Panc1 (cell line): ENCODE measurements at places on chromosomes 5 and 9.

- no peak for DNase-seq
Measured at GRCh38 chr9:343773-344172, 129.1 kb downstream of the DOCK8 start.

DNA sequence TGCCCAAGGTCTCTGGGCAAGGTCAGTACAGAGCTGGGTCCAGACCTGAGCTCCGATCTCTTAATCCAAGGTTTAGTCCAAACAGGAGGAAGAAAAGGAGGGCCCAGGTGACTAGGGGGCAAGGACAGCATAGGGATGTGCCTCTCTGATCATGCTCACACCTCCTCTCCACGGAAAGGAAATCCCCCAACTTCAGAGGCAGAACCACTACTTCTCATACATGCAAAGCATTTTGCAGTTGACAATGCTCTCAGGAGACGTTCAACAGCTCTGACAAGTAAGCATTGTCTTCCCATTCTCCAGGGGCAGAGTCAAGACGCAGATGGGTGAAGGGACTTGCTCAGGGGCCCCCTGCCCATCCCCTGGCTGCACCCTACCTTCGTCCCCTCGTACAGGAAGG, 8.7 kb upstream of the CORO2A start:
- DNase-seq, result no peak

DNA sequence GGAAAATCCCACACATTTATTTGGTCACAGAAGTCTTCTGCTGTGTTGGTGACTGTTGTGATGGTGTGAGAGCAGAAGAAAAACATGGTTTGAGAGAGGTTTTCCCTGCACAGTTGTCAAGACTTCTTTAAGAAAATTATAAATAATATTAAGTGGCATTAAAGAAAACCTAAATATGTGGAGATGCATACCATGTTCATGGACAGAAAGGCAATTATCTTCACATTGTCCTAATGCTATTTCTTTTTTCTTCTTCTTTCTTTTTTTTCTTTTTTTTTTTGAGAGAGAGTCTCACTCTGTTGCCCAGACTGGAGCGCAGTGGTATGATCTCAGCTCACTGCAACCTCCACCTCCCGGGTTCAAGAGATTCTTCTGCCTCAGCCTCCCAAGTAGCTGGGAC, 24.3 kb upstream of the ERGIC1 start:
- DNase-seq, result no peak

DNA sequence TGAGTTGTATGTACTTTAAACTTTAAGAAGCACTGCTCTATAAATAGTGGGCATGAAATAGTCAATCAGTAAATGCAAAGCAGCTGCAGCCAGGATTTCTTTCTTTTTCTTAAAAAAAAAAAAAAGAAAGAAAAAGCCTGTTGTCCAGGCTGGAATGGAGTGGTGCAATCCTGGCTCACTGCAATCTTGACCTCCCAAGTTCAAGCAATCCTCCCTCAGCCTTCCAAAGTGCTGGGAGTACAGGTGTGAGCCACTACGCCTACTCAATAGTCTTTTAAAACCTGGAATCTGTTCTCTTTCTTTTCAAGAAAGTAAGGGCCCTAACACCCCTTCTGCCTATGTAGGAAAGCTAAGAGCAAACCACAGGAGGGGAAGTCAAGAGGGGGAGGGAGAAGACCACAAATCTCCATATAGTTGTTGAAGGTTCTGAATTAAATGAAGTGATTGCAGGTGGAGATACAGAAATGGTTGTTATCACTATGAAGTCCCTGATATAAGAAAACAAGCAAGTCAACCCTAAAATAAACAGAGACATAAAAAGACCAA, 20.6 kb upstream of the TPD52L3 start:
- DNase-seq, result no peak

GRCh38 chr9:100449420-100449819, 22.5 kb downstream of the MSANTD3 start:
- no peak for DNase-seq

DNA sequence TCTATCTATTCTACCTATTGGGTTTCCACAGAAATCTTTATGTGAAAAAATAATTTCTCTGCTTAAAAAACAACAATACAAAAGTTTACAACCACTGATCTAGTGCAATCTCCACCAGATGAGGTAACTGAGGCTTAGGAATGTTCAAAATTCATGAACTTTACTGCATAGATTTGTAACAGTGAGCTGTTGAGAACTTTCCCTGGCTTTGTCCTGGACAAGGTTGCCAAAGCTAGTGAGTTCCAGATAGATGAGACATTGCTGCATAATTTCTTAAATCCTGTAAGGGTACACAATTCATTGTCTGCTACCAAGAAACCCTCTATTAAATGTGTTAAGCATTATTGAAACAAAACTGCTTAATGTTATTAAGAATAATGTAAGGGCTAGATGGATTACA, 102.7 kb downstream of the OSMR start:
- DNase-seq, result no peak

- no peak for DNase-seq
Measured at GRCh38 chr9:2889023-2889422, 45.1 kb upstream of the PUM3 start.

- DNase-seq, result no peak
Measured at GRCh38 chr5:130541617-130542221, 623.3 kb downstream of the HINT1 start.

DNA sequence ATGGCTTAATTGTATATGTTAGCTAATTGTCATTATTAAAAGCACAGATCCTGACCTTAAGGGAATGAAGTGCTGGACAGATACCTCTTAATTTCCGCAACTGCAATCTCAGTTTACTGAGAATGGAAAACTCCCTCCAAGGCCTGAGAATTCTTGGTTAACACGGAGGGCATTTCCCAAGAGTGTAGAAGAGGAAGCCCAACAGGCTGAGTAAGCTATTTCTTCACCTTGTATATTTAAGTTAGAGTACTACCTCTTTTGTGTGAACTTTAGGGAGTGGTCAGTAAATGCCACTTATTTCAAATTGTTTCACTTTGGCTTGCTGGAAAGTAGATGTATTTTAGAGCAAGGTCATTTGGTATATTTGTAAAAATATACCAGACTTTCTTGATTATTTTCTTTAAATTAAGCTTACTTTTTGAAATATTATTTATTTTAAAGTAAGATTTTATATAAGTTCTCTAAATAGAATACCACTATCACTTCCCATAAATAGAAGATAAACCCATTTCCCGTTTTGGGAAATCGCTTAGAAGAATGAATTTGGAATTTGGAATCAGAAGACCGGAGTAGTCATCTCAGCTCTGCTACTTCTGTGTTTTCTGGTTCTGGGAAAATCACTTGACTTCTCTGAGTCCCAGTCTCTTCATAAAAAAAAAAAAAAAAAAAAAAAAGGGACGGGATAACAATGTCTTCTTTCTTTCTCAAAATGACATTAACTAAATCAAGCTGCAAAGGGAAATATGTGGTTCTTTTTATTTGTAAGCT, 26.0 kb upstream of the C9orf72 start:
- DNase-seq, result no peak

DNA sequence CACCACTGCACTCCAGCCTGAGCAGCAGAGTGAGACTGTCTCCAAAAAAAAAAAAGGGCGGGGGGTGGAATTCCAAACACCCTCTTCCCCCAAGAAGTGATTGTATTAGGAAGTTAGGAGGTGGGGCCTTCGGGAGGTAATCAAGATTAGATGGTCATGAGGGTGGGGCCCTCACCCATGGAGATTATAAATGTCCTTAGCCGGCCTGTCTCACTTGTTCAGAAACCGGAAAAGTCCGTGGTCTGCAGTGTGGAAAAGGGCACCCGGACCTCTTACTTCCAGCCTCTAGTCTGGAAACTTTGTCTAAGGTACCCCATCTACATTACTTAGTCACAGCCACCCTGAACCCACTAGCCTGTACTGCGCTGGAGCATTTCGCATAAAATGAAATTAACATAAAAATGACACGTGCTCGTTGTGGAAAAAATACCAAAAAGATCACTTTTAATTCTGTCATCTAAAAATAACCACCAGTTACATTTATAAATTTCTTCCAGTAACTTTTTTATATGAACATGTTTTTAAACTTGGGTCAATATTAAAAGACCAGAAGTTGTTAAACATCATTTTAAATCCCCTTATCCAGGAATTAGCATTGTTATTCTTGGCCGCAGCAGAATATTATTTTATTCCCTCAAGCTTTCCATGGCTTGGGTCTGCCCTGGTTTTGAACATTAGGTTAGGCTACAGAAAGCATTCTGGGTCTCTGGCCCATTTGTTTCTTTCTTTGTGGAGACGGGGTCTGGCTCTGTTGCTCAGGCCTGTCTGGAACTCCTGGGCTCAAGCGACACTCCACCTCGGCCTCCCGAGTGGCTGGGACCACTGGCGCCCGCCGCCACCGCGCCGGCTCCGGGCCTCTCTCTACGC, 1.2 kb upstream of the CKS2 start:
- no peak for DNase-seq

GRCh38 chr9:21311889-21312288, 6.8 kb upstream of the IFNA5 start:
- no peak for DNase-seq

- no peak for DNase-seq
Measured at GRCh38 chr5:56494300-56494731, 261.2 kb upstream of the ANKRD55 start.

DNA sequence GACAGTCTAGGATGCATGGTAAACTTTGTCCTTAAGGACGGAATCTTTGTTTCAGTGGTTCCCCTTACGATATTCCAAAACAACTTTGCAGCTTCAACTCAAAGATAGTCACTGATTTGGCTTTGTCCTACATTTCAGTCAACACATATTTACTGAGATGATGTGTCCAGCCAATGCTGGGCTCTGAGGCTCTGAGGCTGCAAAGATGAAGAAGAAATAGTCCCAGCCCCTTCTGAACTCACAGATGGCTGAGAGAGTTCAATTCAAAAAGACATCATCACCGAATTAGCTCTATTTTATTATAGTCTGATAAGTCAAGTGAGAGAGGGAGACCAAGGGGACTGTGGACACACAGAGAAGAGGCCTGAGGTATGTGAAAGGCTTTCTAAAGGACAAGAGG, 544.0 kb downstream of the ACTL7B start:
- DNase-seq, result no peak

- no peak for DNase-seq
Measured at GRCh38 chr9:84303061-84303460, 37.5 kb downstream of the SLC28A3 start.

GRCh38 chr5:82332064-82332855, 54.1 kb upstream of the RPS23 start:
- DNase-seq, result no peak

GRCh38 chr5:144100702-144101101, 69.8 kb downstream of the YIPF5 start:
- no peak for DNase-seq

DNA sequence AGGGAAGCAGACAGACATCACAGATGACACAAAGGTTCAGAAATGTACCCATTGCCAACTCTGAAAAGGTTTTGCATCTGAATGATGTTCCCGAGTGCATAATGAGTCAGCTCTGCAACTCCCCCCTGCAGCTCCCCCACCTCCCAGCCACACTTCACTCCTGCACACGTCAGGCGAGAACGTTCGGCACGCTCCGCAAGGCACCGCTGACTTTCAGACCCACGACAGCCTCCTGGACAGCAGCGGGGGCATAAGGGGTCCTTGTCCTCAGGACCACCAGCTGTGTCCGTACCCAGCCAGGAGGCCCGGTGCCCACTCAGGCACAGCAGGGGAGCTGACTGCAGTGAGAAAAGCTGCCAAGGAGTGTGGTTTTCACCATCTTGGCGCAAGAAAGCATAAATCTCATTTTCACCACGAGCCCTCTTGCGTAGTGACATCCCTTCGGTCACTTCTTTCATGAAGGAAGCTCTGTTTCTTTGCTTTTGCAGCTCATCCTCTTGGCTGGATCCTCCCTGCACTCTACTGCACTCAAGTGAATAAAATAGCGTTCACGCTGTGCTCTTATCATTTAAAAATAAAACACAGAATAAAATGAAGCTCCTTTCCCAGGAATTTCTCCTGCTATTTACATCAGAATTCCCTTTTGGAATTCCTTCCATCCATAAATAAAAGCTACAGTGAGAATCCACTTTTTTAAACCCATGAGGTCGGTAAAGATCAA, 9.9 kb downstream of the GFPT2 start:
- no peak for DNase-seq

GRCh38 chr5:156329171-156329611, 2.2 kb downstream of the SGCD start:
- no peak for DNase-seq

DNA sequence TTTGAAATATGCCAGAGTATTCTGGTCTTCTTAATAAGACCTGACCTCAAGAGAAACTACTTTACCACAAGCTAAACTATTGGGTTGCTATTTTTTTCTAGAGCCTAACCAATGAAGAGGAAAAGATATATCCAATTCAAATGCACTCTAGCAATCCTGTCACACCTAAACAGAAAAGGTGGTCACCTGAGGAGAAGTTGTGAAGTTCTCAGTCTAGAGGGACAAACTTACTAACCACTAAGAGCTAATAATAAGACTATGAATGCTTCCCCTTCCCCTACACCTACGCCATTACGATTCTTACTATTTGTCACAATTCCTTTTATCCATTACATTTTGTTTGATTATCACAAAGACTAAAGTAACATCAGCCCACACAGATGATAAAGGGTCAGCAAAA, 29.7 kb downstream of the RLN2 start:
- no peak for DNase-seq

DNA sequence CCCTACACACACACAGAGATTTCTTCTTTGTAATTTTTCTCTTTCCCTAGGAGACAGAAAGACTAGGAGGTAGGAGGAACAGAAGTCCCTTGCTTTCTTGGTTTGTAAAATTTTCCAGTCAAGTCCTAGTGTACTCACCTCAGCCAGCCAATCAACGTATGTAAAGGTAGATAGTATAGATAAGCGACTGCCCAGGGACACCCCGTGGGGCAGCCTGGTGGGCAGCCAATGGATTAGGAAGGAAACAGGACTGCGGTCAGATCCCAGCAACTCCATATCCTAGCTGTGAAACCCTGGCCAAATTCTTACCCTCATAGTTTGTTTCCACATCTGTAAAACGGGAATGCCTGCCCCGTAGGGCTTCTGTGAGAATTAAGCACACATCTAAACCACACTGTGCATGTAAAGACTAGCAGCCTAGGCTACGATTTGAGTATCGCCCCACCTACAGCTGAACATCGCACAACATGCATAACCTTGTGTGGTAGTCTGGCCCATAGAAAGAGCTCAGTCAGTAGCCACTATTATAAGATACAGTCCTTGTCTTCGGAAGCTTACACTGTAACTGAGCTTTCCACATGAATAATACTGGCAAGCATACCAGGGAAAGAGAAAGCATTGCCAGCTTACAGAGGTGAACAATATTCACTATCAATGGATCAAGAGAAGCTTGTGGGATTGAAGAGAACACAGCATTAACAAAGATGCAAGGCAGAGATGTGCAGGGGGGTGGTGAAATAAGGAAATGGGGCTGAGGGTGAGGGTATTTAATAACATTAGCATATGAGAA, 353.4 kb upstream of the PANK3 start:
- no peak for DNase-seq

GRCh38 chr5:139966856-139967255, 76.2 kb downstream of the NRG2 start:
- DNase-seq, result no peak
